ENCODE measurements at places on chromosomes 3 and 15.

GRCh38 chr3:63029921-63030320 lies 154.7 kb upstream of the CADPS start:
- DNase-seq = no peak

DNA sequence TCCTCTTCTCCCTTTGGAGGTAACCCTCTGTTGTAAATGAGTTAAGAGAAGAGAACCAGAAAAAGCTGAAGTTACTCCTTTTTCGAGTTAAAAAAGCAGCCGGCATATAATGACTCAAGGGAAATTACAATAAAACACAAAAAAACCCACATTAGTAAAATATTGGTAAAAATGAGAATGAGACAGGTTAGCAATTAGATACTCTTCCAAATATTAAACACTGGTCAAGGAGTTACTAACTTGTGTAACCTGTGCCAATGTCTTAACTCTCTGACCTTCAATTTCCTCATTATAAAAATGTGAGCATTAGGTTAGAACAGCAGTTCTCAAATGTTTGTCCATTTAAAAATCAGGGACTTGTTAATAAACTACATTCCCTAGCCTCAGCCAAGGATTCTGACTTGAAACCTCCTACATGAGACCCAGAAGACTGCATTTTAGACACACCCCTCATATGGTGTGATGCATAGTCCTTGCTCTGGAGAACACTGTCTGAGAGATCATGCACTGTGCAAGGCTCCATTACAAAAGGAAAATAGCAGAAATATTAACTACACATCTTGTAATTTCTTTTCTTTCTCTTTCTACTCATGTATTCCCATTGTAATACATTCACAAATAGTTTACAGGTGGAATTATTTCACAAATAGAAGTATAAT lies 42.7 kb upstream of the TOP2B start:
- DNase-seq = no peak

GRCh38 chr3:110027446-110028080 lies 690.2 kb upstream of the DPPA4 start:
- DNase-seq = no peak

- no peak for DNase-seq
Measured at GRCh38 chr3:193560870-193561269, 6.2 kb upstream of the ATP13A4 start.

- no peak for DNase-seq
Measured at GRCh38 chr3:1117843-1118473, 25.1 kb downstream of the CNTN6 start.

DNA sequence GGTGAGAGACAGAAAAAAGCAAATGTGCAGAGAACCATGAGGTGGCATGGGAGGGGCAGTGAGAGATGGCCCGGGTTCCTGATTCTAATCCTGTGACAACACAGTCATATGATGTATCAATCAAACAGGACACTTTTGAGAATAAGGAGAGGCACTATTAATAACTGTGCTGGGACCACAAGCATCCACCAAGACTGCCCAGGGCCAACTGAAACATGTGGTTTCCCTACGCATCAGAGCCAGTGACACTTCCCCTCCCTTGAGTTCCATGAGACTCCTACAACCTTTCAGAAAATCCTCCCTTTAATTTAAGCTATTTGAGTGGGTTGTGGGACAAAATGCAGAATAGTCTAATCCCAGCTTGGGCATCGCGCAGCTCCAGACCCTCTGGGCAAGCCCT lies 17.4 kb downstream of the SH3BP5 start:
- no peak for DNase-seq

DNA sequence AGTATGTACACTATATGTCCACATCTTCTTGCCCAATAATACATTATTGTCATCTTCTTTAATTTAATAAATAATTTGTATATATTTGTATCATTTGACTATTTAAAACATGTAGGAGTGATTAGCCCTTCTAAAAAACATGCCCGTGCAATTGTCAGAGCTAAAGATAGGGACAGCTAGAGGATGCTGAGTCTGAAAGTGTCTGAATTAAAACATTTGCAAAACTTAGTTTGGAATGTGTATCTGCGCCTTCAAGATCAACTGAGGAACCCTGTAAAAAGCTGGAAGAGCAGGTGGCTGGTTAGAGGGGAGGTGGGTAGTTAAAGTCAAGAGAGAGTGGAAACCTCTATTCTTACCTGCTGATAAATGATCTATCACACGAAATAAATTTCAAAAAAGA lies 4.7 kb downstream of the SLITRK3 start:
- no peak for DNase-seq

GRCh38 chr3:175311404-175311803 lies 452.3 kb downstream of the NAALADL2 start:
- no peak for DNase-seq

GRCh38 chr15:60444289-60444912 lies 34.5 kb downstream of the ICE2 start:
- no peak for DNase-seq

DNA sequence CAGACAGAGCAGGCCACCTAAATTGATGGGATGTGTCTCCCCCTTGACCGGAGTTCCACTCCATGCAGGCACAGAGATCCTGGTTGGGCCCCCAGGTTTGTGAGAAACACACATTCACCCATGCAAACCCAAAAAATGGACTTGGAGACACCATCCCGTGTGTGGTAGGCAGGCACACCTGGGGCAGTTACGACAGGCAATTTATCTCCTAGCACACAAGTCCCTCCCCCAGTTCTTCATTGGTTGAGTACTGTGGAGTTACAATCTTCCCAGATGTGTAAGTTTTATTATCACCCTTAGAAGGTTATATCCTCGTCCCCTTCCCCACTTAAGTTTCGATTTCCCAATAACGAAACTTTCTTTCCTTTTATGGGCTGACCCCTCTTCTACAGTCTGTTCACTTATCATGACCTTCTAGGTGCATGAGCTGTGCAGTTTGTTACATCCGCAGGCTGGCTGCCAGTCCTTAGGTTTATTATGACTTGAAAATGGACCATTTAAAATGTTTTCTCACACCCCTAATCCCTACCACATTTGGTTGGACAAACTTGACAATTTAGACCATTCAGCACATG lies 27.3 kb downstream of the ARL8B start:
- no peak for DNase-seq

GRCh38 chr15:96699871-96700401 lies 369.4 kb downstream of the NR2F2 start:
- DNase-seq = no peak

GRCh38 chr15:53458736-53459135 lies 300.7 kb downstream of the WDR72 start:
- DNase-seq = no peak

Data from ecto neural progenitor cell (in vitro differentiated cells).